ENCODE measurements at places on chromosomes 7 and 10.

DNA sequence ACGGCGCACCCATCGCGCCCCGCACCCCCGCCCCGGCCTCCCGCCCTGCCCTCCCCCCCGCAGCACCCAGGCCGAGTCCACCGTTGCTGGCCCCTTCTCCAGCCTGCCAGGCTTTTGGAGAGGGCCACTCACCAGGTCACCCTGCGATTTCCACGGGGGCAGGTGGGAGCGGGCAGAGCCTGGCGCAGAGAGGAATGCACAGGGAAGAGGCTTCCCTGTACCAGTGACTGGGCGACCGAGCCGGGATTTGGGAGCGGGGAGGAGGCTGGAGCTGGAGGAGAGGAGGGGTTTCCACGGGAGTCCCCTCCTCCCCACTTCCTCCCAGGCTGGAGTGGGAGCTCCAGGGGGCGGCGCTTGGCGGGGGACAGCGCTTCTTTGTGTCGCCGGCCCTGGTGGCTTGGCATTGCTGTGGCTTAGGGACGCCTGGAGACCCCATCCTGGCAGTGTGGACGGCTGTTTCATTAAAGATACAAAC, 19.3 kb downstream of the TCAF1 start:
- peak; percentile 49 for ATAC-seq

GRCh38 chr10:30379983-30380382, 30.9 kb upstream of the MTPAP start:
- ATAC-seq, result no peak

DNA sequence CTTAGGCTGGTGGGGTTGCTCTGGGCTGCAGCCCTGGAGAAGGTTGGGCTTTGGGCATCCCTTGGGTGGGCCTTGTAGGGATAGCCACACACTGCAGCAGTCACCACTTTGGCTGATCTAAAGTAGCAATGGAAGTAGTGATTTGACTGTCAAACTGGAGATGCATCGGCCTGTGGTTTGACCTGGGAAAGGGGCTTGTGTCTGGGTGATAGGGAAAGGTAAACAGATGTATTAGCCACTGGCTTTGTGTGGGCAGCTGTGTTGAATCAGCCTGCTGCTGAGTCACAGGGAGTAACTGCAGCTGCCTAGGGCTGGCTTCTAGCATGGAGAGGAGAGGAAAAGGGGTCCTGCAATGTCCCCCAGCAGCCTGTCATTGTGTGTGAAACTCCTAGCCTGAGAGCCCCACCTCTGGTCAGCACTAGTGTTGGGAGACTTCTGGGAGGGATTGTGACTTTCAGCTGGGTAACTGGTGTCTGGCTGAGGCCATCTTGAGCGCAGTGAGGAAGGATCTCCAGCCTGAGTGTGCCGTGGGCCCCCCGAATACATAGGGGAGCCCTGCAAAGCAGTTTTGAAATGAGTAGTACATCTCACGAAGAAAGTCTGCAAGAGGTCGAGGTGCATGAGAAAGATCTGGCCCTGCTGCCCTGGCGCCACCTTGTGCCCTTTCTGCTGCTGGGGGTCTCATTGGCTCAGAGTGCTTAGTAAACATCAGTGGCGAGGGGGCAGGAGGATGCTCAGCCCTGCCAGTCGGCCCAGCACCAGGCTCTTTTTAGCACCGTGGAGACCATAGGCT, 117.3 kb downstream of the FANK1 start:
- ATAC-seq, result no peak

GRCh38 chr10:8059191-8059936, 4.9 kb downstream of the GATA3 start:
- no peak for ATAC-seq

DNA sequence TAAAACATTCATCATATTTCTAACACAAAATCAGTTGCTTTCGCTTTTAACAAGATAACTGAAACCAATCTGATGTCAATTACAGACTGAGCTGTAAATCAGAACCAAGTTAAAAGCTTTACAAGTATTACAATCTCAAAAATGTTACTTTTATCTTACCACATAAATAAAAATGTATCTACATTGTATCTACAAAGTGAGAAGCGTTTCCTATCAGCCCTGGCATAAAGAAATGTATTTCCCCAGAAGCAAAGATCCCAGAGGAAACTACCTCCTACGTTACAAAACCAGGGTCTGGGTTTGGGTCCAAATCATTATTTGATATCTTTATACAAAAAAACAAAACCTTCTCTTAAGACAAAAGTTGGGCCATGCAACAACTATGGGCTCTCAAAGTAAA, 2.6 kb downstream of the SMURF1 start:
- no peak for ATAC-seq

DNA sequence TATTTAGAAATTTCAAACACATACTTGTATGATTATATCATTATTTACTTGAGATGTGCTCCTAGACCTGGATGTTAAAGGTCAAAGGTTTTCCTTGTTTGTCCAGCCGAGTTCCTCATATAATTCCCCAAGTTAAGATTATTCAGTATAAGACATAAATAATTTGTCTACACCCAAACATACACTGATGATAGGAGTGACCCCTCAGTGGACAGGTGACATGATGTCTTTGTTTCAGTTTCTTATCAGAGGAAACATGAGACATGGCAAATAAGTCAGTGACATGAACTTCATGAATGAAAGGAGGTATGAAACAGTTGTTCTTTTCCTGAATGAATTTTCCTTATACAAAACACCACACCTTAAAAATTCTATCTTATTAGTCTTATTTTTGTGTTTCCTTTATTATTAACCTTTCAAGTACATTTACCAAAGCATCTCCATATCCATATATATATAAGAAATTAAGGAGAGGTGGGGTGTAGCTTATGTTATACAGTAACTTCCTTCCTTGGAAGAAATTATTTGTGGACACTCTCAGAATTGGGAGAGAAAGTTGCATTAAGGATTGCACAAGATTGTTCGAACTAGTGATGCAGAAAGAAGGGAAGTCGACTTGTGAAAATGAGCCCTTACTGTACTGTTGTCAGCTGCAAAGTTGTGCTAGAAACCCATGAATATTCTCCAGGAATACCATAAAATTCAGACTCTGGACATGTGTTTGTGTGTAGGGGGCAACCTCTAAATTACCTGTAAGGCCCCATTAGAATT, 60.5 kb downstream of the POM121L12 start:
- no peak for ATAC-seq

GRCh38 chr7:108525327-108525984, 479 bp downstream of the PNPLA8 start:
- peak; percentile 75 for ATAC-seq

- ATAC-seq, result no peak
Measured at GRCh38 chr7:130476297-130477150, 15.4 kb upstream of the MEST start.

GRCh38 chr10:49023752-49024151, 84.1 kb upstream of the LRRC18 start:
- ATAC-seq, result no peak

DNA sequence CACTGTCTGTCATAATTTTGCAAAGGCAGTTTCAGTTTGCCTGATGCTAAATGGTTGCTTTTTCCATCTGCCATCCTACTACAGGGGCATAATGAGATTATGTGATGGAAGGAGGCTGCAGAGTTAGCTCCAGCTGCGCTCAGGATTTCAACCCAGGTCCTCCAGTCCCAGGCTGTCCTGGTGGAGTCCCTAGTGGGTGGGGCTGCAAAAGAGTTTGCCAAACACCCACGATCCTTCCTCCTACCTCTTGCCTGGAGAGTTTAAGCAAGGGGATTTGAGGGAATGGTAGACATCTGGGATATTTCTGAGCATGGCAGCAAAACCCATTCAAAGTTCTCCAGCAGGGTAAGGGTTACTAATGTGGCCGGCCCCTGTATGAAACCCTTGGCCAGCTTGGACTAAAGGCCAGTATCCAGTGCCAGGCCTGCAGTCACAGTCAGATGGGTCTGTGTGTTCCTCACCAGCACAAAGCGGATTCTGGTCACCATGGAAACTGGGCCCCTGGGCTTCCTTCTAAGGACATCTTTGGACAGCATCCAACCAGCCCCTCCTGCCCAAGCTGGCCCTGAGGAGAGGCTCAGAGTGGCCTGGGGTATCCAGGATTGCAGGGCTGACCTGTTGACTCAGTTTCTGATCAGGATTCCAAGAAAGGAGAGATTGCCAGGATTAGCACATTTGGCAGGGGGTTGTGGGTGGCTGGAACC, 42.7 kb upstream of the CHST3 start:
- ATAC-seq, result peak; percentile 16

DNA sequence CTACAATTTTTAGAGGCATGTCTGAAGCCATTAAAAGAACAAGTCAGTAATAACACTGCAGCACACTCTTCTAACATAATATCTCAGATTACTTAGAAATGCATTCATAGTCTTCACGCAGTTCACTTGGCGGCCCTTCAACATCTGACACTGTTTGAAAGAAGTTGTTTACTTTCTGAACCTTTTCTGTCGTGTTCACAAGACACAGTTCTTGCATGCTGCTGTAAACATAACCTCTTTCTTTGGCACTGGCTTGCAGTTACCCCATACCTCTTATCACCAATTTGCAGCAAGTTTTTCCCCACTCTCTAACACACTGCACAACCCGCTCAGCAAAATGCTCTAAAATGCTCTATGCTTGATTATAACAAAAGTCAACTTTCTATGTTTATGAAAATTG, 12.0 kb downstream of the PIP4K2A start:
- ATAC-seq, result no peak

GRCh38 chr10:67175354-67175753, 249.5 kb downstream of the LRRTM3 start:
- no peak for ATAC-seq

Measured in esophagus mucosa (tissue), 1 donor.